ENCODE measurements at places on chromosomes 2 and 18.

- DNase-seq: no peak
- no peak overlapping the region for H3K27ac ChIP-seq
- peaks cover 4% of the 10 kb centered on the region for H3K27me3 ChIP-seq
- no peaks in the 10 kb centered on the region for H3K4me1 ChIP-seq
- no peaks in the 10 kb centered on the region for H3K36me3 ChIP-seq
- H3K4me3 ChIP-seq: no peak overlapping the region
These were observed 9.1 kb upstream of the LYPD6B start for GRCh38 chr2:149029307-149029965.

DNA sequence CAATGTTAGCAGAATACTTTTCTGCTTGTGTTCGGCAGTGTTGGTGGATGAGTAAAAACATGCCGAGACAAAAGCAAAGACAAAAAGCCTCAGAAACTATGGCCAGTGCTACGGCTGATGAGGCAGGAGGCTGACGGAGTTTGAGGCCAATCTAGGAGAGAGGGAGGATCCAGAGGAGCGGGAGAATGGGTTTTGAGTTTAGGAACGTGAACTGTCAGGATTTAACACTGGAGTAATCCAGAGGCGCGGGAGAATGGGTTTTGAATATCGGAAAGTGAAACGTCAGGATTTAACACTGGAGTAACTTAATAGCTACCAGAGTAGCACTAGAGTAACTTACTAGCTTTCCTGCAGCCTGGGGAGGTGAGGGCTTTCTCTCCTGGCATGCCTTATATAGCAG is 37.4 kb downstream of the LYPD6B start:
- DNase-seq: no peak
- H3K36me3 ChIP-seq: no peaks in the 10 kb centered on the region
- H3K27me3 ChIP-seq: peaks cover 22% of the 10 kb centered on the region
- no peaks in the 10 kb centered on the region for H3K4me1 ChIP-seq
- no peak overlapping the region for H3K4me3 ChIP-seq
- no peak overlapping the region for H3K27ac ChIP-seq

DNA sequence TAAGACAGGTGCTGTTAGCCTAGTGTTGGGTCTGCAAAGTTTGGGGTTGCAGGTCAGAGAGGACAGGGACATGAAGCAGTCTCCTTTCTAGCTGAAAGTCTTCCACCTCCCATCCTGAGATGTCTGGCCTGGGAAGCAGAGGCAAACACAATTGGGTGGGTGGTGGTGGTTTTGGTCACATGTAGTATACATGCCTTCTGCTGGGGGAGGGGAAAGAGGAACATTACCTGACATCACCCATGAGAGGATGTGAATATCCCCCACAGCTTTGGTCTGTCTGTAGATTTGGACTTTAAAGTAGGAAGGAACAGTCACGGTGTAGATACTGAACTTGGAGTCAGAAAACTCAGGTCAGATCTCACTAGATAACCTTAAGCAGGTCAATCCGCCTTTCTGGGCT is 4.6 kb upstream of the DNAJC5G start:
- peaks cover 19% of the 10 kb centered on the region for H3K27me3 ChIP-seq
- no peak overlapping the region for H3K27ac ChIP-seq
- H3K36me3 ChIP-seq: no peaks in the 10 kb centered on the region
- no peak for DNase-seq
- no peak overlapping the region for H3K4me3 ChIP-seq

GRCh38 chr2:120738786-120739437 is 3.2 kb downstream of the GLI2 start:
- H3K36me3 ChIP-seq: no peaks in the 10 kb centered on the region
- no peak overlapping the region for H3K4me3 ChIP-seq
- H3K27me3 ChIP-seq: peaks cover 60% of the 10 kb centered on the region
- no peaks in the 10 kb centered on the region for H3K4me1 ChIP-seq
- no peak for DNase-seq

DNA sequence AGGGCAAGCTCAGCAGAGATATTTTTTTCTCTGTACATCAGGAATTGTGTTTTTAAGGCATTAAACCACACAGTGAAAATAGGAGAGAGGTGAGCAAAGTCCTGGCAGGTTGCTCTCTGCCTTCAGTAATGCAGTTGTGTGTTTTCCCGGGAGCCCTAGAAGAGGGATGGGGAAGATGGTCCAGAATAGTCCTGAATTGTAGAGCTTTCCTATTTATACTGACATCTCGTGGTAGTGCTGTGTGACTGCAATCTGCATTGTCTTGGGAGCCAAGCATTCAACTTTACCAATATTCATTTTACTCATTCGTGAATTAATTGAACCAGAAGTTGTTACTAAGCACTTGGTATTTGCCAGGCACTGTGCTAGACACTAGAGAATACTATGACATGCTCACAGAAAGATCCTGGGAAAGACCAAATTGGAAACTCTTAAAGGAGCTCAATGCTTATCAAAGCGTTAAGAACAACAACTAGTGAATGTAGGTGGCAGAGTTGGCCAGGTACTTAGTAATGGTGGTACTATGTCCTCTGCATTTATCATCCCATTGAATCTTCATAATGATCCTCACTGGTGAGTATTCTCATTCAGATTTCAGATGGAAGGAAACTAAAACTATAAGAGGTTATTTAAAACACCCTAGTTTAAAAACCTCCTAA is 214.6 kb downstream of the TRIB2 start:
- no peak overlapping the region for H3K4me3 ChIP-seq
- H3K4me1 ChIP-seq: peaks cover 10% of the 10 kb centered on the region
- no peak for DNase-seq

Measured in activated T-helper 1 cell treated with anti-CD3 and anti-CD28 coated beads, Interleukin-12 subunit alpha, Interleukin-12 subunit beta, Interleukin-2, Interleukin-4 antibody, amounts not matched to agents 30 ng/mL and 10 ng/mL and 1 ng/mL, durations not matched to agents 14 hours and 24 hours and 36 hours (primary cell).